ENCODE measurements at places on chromosomes 1 and 21.

- no peak for DNase-seq
Observed at GRCh38 chr21:28641731-28642130, 350.9 kb downstream of the LTN1 start.

- no peak for DNase-seq
Observed at GRCh38 chr1:243287652-243288051, 31.8 kb downstream of the SDCCAG8 start.

GRCh38 chr1:224880593-224881307, 48.7 kb upstream of the DNAH14 start:
- no peak for DNase-seq

GRCh38 chr1:220528679-220529501, 954 bp downstream of the MARK1 start:
- no peak for DNase-seq

- no peak for DNase-seq
Observed at GRCh38 chr1:20126041-20126805, 6.9 kb upstream of the PLA2G2D start.

DNA sequence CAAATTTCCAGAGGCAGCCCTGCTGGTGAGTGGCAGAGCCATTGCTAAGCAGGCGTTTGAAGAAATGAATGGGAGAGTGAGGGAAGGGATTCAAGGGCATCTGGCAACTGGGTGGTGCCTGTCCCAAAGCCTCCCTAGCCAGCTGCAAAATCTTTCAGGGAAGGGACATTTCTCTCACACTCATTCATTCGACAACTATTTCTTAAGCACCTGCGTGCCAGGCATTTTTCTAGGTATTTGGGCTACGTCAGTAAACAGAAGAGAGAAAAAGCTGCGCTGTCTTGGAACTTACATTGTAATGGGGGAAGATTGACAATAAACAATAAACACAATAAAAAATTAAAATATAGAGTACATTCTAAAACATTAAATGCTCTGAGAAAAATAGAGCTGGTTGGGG, 301.9 kb upstream of the USP24 start:
- no peak for DNase-seq

DNA sequence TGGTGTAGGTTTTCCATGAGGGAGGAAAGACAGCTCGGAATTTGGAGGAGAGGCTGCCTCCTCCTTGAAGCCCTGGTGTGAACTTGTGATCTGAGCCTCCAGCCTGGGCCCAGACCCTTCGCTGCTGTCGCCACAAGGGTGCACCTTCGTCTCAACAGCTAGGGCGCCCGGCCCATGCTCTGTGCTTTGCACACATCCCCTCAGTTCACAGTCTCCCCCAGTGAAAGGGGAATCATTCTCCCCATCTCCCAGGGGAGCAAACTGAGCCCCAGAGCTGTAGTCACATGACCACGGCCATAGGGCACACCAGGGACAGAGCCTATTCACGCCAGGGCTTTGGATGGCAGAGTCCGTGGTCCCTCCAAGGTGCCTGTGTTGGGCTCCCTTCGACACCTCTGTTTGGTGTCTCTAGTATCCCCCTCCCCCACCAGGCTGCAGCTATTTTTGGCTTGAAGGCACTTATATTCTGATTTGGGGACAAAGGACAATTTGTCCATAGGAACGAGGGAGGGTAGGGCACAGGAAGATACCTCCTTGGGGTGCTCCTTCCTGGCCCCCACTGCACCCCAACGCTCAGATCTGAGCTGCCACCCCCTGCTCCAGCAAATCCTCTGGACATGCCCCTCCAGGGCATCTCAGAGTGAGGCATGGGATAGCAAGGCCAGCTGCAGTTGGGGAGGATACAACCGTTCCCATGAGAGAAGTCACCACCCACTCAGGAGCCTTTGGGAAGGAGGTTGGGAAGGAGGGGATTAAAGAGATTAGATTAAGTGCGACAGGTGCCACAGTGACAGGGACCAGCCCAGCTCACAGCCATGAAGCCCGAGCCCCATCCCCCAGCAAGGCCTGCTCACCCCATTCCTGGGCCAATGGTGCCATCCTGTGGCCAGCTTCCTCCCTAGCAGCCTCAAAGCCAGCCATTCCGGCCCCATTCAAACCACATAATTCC, 15.7 kb downstream of the MATN1 start:
- DNase-seq = peak; percentile 82

DNA sequence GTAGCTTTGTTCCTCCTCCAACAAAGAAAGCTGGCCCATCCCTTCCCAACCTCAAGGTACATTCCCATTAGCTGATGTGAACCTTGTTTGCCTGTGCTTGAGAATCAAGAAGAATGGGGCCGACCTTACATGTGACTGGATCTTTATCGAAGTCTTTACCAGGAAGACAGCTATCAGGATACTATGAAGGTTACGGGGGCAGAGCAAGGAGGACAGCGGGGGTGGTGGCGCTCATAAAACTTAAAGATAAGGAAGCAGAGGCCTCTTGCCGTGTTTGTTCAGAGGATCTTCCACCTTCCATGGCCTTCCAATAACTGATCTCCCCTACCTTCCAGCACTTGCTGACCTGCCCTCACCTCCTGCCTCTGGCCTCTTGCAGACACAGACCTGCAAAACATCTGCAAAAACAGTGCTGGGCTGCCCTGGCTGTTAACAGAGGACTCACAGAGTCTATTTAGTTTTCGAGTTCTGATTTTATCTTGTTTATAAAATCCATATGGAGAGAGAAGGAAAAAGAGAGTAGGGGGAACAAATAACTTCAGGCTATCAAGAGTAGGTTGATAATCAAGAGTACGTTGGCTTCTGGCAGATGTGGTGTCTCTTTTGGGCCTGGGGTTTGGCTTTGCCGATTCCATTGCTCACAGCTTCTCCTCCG, 198.0 kb downstream of the HUNK start:
- DNase-seq = no peak

GRCh38 chr1:201190624-201191051, at the start of gene IGFN1:
Gene IGFN1 (plus strand): TSS chr1:201190824. CDS start chr1:201193294, 2,470 bp downstream.
- no peak for DNase-seq

- DNase-seq = no peak
Observed at GRCh38 chr1:84825161-84825560, 67.8 kb downstream of the LPAR3 start.

GRCh38 chr1:75630004-75630594, 19.2 kb upstream of the SLC44A5 start:
- no peak for DNase-seq

DNA sequence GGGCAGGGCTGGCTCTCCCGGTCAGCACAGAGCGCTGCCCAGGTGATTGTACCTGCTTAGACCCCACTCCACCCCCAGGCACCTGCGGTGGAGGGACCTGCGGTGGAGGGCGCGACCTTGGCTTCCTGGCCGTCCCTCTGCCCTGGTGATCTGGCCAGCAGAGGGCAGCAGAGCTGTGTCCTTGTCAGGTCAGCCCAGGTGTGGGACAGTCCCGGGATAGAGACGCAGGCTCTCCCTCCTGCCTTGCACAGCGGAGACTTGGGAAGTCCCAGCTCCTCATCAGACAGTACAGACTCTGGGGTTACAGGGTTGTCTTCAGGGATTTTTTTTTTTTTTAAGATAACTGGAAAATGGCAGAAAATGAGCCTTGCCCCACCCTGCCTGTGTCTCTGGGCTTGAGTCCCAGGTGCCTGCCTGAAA, 10.0 kb downstream of the SLX9 start:
- peak; percentile 87 for DNase-seq

- no peak for DNase-seq
Observed at GRCh38 chr1:108541861-108542260, 18.0 kb upstream of the EEIG2 start.

DNA sequence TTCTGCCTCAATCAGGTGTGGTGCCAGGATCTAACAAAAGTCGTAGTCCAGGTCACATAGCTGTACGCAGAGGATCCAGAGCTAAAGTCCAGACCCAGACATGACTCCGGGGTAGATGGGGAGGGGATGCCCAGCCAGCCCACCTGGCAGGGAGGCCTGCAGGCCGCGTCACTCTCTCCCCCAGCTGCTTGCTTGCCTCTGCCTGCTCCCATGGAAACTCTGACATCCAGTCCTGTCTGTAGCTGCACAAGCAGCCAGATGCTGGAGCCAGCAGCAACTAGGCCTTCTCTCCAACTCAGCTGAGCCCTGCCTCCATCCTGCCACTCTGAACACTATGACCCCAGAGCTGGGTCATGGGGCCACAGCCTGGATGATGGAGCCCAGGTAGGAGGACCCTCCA, 8.1 kb downstream of the COL8A2 start:
- no peak for DNase-seq

DNA sequence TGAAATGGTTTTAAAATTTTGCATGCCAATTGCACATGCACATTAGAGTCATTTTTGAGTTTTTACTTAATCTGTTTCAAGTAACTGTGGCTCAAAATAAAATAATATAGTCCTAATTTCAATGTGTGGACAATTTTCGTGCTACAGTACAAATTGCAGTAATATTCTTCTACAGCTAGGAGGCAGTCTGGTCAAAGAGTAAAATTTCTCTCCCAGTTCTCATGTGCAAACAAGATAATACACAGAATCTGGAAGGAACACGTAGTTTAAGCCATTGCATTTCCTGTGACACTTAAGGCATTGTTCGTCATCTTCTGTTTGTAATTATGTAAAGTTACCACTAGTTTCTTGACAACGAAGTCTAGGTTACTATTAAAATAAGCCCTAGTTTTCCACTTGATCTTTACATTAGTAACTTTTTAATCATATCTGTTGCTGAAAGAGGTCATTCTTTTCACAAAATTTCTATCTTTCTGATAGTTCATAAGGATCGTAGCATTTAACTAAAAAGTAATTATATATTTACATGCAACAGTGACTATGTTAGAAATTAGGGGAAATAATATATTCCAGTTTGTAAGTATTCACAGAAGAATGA, 28.9 kb downstream of the ODR4 start:
- no peak for DNase-seq

GRCh38 chr1:46735708-46736324, 16.9 kb upstream of the EFCAB14 start:
- DNase-seq = no peak

DNA sequence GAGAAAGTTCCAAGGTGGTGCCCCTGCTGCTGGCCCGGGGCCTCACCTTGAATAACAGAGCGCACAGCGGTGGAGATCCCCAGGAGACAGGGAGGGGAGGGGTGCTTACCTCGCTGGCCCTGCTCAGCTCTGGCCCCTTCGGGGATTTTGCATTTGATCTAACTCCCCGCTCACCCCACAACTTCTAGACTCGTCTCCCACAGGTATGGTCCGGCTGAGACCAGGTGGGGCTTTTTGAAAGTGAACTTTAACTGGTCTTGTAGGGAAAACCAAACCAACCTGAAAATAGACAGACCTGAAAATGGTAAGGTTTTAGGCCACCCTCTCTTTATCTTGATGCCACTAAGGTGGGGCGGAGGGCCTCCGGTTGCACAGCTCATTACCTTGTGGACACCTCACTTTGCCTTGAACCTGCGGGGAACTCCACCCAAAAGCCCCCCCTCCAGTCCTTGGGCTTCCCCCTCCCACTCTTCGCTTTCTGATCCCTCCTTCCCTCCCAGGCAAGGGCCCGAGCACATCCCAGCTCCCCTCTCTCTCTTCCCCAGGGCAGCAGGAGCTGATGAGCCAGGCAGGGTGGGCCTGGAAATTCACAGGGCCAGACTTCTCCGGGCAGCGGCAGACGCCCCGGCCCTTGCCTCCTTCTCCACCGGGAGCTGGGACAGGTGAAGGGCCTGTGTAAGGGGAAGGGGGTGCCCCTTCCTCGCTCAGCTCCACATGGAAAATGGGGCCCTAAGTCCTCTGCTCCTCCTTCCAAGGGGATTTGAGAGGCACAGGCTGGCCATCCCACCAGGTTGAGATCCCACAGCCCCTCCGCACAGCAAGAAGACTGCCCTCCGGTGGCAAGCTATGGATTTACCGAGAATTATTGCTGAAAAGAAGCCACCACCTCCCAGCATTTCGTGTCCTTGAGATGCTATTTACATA, 16.1 kb downstream of the TNFRSF8 start:
- peak; percentile 74 for DNase-seq

- DNase-seq = no peak
Observed at GRCh38 chr1:2496087-2496622, 20.1 kb downstream of the PLCH2 start.

DNA sequence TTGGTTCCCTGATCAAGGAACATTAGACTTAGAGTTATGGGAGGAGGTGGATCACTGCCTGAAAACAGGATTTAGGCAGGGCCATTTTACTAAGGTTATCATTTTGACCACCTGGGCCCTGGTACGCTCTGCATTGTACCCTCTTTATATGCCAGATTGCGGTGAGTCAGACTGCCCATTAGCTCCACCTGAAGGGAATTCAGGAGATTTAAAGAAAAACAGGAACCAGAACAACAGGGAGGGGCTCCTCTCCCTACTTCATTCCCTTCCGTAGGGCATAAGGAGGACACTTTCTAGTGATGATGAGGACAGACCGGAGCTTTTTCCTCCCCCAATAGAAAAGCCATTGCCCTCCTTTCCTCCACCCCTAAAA, 20.6 kb upstream of the ITLN1 start:
- DNase-seq = no peak

DNA sequence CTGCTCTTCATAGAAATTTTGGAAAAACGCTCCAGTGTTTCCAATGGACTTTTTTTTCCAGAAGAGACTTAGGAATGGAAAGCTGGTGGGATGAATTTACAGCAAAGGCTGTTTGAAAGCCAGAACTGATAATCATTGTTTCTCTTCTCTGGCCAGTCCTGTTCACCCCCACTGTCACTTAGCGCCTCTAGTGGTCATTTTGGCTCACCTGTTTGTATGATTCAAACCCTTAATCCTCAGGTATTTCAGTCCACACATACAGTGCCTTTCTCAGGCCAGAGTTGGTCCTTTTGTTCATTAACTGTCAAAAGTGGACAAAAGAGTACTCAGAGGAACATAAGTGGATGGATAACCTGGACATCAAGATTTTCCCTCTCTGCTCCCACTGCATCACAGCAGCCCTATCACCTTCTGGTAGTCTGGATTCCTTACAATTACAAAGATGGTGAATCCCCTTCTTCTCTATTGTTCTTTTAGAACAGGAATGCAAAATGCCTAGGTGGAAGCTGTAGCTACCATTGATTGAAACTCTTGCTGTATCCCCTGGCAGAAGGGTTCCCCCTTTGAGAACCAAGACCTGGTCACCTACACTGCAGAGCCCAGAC, 177.6 kb upstream of the OLFM3 start:
- DNase-seq = peak; percentile 10

GRCh38 chr21:39189857-39190604, 6.8 kb upstream of the PSMG1 start:
- DNase-seq = no peak

DNA sequence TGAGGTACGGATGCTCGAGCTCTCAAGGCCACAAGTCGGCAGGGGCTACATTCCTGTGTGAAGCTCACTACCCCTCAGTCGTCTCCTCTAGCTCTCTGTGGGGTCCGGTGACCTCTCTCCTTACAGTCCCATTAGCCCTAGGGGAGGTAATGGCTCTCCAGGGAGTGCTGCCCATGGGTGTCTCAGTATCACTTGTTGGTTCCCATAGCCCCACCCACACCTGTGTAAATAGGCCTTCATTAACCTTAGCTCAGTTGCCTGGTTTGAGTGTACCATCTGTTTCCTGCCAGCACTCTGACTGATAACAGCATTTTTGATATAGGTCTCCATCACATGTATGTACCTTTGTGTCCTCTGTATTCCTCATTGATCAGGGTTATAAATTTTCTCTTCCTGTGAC, 133.2 kb upstream of the KCNJ15 start:
- no peak for DNase-seq
